ENCODE measurements at places on chromosomes 3 and 15. TPM values are rescaled to one million over a fixed set of nuclear protein-coding genes. Genes with fewer than 3 reads are reported as not detected.

DNA sequence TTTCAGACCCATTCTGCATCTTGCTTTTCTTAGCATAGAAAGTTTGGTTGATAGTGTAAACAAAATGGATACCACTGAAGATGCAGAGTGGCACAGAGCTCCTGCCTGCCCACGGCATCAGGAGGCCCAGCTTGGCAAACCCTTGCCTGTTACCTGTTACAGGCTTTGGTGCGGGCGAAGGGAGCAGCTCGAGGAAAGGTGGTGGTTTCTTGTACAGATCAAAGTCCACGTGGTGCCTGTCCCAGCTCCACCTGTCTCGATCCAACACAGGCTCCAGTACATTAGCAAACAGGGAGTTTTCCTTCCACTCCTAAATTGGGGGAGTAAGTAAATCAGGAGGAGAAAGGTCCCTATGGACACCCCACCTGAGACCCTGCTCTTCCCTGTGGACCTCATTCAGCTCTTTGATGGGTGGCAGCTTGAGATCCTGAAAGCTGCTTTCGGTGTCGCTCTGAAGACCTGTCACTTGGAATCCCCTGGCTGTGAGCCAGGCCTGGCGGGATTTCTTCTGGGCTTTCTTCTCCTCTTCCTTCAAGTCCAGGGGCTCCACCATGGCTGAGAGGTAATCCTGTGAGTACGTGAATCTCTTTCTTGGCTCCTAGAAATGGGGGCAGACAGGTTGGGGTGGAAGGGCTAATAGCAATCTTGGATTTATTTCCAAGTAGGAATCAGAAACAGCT lies 35.7 kb downstream of the ACAD9 start:
- no peak for DNase-seq

DNA sequence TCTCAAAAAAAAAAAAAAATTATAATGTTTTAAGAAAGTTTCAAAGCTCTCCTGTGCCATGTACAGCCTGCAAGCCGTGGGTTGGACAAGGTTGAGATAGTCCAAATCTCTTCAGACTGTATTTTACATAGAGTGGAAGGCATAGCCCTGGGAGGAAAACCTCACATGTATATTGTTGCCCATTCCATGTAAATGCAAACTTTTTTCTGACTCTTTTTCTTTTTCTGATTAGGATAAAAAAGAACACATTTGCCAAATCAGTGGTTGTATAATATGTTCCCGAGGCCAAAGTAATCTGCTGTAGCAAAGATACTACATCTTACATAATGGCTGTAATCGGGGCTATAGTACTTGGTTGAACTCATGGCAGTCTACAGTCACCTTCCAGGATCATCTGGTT lies 35.7 kb upstream of the UBL7 start:
- no peak for DNase-seq

GRCh38 chr3:189490749-189491148 lies 140.4 kb upstream of the TP63 start:
- no peak for DNase-seq

GRCh38 chr3:11757929-11758328 lies 88.8 kb downstream of the TAMM41 start:
- DNase-seq = no peak

- no peak for DNase-seq
Measured at GRCh38 chr3:127772273-127772672, 50.0 kb downstream of the MGLL start.

DNA sequence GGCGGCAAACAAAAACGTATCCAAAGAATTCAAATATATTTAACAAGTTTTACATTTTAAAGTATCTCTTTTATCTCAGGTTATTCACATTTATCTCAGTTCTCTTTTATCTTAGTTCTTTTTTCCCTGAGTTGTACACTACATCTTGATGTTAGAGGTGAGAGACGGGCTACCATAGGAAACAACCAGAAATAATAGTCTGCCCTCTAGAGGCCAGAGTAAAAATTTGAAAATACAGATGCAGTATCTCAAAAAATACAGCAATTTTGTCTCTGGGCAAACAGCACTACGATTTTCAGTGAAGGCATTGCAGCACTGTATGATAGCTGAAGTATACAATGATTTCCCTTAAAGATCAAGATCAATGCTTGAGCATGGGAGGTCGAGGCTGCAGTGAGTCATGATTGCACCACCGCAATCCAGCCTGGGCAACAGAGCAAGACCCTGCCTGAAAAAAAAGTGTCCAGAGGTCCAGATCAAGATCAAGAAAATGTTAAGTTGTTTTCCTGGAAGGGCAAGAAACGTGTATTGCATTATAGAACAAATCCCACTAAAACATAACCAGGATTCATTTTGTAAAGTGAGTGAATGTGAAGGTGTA lies 82.6 kb upstream of the ATP11B start:
- peak; percentile 11 for DNase-seq

DNA sequence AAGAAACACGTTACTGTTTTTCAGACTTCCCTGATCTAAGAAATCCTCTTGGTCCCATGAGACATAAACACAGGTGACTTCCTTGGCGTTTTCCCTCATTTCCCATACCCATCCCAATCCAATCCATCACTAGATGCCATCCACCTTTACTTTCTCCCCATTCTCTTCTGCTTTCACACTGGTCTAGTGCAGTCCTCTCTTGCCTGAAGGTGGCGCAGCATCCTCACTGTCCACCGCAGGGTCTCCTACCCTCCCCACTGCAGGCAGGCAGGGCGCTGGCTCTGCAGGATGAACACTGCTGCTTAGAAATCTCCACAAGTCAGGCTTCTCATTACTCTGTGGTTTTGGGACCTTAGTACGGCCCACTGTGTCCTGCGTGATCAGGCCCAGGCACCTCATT lies 58.2 kb downstream of the RAB7A start:
- DNase-seq = no peak

- DNase-seq = no peak
Measured at GRCh38 chr3:105610473-105610872, 243.8 kb downstream of the ALCAM start.

- no peak for DNase-seq
Measured at GRCh38 chr15:55564347-55565145, 23.6 kb downstream of the PYGO1 start.

- DNase-seq = peak; percentile 50
Measured at GRCh38 chr3:186790261-186790981, 7.0 kb downstream of the EIF4A2 start.

GRCh38 chr3:74844428-74844827 lies 230.0 kb upstream of the CNTN3 start:
- peak; percentile 60 for DNase-seq

DNA sequence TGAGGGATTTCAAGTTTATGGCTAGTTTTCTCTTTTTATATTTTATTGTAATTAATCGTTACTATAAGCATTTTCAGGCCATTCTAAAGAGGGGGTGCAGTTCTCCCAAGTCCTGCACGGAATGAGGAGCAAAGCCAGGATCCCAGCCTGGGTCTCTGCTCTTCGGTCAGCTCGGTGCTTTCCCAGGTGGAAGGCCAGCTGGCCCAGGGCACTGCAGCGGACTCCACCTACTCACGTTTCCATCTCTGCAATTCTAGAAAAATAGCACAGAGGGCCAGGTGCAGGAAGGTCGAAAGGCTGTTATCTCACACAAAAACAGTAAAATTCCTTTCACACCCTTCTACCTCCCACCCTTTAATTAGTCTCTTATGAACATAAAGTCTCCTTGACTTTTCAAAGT lies 59.5 kb upstream of the HES1 start:
- no peak for DNase-seq

- no peak for DNase-seq
Measured at GRCh38 chr15:70240082-70240481, 142.4 kb upstream of the TLE3 start.

The LMAN1L gene
- not detected for polyA plus RNA-seq

All from mammary epithelial cell (primary cell).